ENCODE measurements at places on chromosomes 12 and 14.
A peak's percentile ranks its signal among the peaks of the same experiment; 100 is the strongest.

DNA sequence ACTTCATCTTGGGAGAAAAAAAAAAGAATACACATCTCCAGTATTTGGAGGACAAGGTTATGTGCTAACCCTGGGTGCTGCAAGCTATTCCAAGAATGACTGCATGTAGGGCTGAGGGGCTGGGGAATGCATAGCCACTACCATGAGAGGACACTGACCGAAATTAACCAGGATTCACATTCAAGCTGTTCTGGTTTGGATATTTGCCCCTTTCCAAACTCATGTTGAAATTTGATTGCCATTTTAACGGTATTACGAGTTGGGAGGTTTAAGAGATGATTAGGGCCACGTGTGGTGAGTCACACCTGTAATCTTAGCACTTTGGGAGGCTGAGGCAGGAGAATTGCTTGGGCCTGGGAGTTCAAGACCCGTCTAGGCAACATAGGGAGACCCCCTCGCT lies 18.5 kb upstream of the MARK3 start:
- DNase-seq: no peak

GRCh38 chr12:23555180-23555824 lies 394.2 kb downstream of the SOX5 start:
- DNase-seq: no peak

GRCh38 chr14:98227000-98227726 lies 1044.8 kb downstream of the BCL11B start:
- peak; percentile 50 for DNase-seq

DNA sequence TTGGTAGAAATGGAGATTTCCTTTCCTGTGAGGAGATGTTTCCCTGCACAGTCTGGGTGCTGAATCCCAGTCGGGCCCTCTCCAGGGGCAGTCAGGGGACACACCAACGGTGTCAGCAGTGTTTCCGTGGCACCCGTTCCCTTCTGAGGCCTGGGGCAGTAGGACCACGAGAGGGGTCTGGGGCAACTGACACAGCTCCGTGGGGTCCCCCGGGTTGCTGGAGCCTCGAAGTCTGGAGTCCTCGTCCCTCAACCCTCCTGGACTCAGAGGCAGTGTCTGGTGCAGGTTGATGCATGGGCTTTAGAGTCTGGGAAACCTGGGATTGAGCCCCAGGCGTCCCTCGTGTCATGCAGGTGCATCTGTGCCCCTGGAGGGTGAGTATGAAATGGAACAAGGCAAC lies 327.3 kb downstream of the ADGRD1 start:
- DNase-seq: no peak

- DNase-seq: no peak
Observed at GRCh38 chr14:45039390-45039789, 44.5 kb upstream of the PRPF39 start.

- no peak for DNase-seq
Observed at GRCh38 chr12:41442896-41443295, 254.8 kb downstream of the PDZRN4 start.

GRCh38 chr12:49108958-49109404 lies 1.7 kb downstream of the LMBR1L start:
- DNase-seq: no peak

- no peak for DNase-seq
Observed at GRCh38 chr12:43973385-43973784, 137.5 kb downstream of the TMEM117 start.

DNA sequence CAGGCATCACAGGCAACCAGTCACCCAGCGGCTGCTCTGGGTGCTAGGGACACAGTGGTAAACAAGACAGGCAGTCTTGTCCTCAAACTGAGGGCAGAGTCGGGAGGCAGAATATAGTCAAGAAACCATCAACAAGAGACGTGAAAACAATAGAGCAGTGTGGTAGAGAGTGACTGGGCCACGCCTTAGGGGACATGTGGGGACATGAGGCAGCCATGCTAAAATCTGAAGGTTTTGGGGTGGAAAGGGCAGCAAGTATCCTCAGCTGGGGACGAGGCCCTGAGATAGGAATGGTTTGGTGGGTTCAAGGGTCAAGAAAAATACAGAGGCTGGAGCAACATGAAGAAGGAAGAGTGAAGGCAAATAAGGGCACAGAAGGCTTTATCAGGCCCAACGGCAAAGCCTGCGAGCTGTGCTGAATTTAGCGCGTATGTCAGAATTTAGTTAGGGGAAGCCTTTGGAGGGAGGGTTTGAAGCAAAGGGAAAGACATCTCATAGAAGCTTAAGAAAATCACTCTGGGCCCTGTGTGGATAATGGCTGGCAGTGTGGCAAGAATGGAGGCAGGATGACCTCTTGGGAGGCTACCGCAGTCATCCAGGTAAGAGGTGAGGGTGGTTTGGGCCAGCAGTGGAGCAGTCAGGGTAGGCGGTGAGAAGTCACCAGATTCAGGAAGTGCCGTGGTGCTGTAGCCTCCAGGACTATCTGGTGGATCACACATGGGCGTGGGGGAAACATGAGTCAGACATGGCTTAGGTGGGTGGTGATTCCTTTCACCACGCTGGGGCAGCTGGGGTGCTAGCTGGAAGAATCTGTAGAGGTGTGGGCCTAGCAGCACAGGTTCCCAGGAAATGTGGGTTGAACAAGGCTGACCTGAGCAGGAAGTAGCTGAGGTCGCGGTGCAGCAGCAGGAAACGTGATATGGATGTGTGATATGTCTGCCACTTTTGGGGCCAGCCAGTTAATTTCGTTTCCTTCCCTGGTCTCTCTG lies 3.0 kb downstream of the EVL start:
- peak; percentile 93 for DNase-seq

DNA sequence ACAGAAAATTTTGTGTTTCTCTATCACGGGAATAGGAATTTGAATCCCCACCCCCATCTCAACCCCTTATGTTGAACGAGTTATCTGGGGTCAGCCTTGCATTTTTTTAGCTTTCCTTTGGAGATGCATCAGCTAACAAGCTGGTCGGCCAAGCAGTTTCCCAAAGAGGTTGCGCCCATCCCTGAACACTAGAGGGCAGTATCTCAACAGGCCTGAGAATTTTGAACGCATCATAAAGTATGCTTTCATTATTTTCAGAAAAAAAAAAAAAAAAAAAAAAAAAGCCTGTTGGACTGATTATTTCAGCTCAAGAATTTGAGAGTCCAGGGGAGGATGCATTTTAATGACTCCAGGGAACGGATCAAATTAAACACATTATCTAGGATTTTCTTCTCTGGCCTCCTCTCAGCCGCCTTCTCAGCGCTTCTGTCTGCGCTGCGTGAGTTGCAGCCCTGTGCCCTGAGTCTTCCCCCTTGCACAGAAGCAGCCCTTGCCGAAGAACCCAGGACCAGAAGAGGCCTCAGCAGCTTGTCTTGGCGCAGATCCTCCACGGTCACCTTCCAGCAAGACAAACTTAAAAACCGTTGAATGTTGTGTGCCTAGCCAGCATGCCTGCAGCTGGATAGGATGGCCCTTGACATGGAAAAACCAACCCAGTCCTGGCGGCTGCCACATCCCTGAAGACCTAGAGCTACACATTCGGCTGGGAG lies 76.6 kb upstream of the GZMB start:
- DNase-seq: peak; percentile 69

DNA sequence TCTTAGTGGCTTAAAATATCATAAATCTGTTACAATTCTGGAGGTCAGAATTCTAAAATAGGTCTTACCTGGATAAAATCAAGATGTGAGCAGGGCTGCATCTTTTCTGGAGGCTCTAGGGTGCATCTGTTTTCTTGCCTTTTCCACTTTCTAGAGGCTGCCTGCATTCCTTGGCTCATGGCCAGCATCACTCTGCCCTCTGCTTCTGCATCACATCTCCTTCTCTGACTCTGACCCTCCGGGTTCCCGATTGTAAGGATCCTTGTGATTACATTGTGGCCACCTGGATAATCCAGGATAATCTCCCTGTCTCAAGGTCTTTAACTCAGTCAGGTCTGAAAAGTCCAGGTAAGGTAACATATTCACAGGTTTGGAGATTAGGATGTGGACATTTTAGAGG lies 11.0 kb upstream of the BMP4 start:
- no peak for DNase-seq
